ENCODE measurements at places on chromosomes 1 and 21.

DNA sequence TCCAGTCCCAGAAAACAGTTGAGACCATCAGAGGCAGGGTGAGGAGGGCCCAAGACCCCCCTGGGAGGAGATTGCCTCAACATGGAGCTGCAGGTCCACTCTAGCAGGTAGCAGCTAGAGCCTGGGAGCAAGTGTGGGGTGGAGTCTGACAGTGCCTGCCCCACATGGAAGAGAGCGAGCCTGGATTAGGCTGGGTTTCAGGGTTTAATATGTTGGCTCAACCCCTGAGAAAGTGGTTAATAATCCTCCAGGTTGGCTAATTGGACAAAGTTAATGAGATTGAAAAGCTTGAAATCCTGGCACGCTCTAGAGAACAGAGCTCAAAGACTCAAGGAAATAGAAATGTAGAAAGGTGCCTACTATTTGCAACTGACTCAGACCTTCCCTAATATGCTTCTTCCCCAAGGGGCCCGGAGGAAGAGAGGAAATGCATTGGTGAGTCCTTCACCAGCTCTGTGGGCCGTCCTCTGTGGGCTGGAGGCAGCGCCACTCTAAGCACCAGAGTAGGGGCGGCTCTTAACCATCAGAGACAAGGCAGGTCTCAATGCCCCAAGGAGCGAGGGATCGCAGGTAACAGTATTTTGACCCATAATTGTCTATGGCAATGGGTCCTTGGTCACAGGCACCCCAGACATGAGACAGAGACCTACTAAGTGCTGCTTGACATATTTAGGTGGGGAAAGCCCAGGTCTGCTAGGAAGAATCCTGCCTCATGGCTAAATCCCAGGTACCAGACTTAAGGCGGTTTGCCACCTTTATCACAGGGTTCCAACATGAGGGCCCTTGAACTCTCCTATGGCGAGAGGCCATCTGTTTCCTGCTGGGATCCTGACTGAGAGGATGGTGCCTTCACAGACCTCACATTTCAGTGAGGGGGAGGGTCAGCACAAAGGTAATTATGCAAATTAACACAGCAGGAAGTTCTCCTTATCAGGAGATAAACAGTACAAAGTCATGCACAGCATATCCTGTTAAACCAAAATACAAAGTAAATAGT lies 33.8 kb downstream of the RSPH1 start:
- DNase-seq: no peak

GRCh38 chr1:225694151-225694603 lies 41.3 kb upstream of the ENAH start:
- no peak for DNase-seq

DNA sequence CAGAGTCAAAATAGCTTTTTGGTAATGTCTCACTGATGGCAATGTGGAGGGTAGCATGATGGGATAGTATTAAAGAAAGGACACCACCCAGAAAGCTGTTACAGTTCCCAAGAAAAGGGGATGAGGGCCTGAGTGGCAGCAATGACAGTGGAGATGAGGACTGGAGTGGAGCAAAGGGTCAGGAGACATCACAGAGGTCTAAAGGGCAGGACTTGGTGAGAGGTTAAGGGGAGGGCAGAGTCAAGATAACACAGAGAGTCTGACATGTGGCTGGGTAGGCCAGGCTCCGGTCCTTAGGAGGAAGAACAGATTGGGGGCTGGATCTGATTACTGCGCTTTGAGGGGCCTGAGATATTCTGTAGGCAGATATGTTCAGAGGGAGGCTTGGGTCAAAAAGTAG lies 19.3 kb downstream of the ELF3 start:
- no peak for DNase-seq

GRCh38 chr1:7313081-7313546 lies 458.0 kb upstream of the VAMP3 start:
- DNase-seq: no peak

DNA sequence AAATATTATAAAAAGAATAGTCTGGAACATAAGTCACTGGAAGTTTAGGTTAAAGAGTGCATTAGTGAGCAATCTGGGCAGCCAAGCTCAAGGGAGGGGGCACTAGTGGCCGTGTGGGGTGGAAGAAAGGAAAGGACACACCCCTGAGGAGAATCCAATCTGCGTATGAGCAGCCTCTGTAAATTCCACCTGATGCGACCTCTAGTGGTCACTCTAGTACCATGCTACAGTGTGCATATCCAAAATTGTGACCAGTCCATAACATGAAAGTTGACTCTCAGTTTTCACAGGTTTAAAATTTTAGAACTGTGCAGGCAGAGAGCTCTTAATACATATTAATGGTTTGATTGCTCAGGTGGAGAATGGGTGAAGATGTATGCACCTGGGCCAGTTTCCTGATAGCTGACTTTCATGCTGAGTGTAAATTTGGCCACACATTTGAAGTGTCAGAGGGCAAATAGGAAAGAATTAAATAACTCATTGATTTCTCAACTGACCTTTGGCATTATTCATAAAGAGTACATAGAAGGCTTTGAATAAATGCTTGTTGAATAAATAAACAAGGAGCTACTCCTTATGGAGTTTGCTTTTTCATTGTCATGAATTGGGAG lies 105.9 kb upstream of the C21orf91 start:
- peak; percentile 41 for DNase-seq

- no peak for DNase-seq
These were observed 186.0 kb upstream of the OLFM3 start for GRCh38 chr1:102182603-102183260.

DNA sequence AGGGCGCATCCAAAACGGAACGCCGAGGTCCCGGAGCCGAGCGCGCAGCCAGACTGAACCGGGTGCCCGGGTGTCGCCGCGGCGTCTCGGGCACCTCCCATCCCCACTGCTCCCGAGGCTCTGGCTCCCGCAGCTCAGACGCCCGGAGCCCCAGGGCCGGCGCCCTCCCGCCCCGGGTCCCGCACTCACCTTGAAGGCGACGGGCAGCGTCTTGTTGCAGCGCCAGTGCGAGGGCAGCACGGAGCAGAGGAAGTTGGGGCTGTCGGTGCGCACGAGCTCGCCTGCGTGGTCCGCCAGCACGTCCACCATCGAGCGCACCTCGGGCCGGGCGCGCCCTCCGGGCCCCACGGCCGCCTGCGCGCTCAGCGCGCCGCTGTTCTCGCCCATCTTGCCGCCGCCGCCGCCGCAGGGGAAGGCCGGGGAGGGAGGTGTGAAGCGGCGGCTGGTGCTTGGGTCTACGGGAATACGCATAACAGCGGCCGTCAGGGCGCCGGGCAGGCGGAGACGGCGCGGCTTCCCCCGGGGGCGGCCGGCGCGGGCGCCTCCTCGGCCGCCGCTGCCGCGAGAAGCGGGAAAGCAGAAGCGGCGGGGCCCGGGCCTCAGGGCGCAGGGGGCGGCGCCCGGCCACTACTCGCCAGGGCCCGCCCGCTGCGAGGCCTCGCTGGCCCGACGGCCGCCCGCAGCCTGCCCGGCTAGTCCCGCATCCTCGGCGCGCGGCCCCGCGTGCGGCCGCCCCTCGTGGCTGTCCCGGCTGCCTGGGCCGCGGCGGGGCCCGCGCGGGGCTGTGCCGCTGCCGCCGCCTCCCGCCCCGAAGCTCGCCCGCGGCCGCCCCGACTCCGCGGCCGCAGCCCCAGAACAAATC lies 447 bp downstream of the RUNX3 start:
- DNase-seq: no peak

- DNase-seq: no peak
These were observed 16.9 kb downstream of the CTH start for GRCh38 chr1:70427976-70428375.

- no peak for DNase-seq
These were observed 95.5 kb downstream of the DMRTB1 start for GRCh38 chr1:53554592-53555305.

DNA sequence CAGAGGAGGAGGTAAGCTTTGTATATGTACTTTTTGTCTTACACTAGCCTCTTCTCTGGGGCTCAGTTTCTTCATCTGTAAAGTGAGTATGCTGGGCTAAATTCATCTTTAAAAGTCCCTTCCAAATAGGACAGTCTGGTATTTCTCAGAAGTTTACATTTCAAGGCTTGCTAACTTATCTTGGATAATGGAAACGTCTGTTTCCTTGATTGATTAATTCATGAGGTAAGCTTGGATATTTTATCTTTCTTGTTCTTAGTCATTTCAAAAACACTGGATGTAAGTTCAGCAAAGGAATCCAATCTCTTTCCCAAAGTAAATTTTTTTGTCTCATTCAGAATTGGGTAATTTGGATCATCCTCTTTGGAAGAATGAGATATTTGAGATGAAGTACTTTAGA lies 111.0 kb downstream of the EDEM3 start:
- no peak for DNase-seq

DNA sequence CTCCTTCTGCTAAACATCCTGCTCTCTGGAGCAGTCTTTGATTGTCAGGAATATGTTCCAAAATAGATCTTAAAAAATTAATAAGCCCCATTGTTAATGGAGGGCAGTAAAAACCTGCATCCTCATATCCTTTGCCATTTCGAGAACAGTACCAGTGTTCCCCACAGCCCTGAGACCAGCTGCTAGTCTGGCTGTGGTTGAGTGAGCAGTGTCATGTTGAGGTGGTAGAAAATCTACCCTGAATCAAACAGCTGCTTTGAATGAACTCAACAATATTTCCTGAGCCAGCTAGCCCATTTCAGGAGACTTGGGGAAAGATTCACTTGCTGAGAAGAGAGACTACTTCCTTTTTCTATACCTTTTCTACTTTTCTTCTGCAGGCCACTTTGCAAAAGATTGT lies 24.4 kb downstream of the FABP3 start:
- no peak for DNase-seq
